ENCODE measurements at places on chromosomes 1 and 21.
A peak's percentile ranks its signal among the peaks of the same experiment; 100 is the strongest.

- DNase-seq: no peak
Measured at GRCh38 chr1:183546427-183546826, 43.8 kb downstream of the NCF2 start.

DNA sequence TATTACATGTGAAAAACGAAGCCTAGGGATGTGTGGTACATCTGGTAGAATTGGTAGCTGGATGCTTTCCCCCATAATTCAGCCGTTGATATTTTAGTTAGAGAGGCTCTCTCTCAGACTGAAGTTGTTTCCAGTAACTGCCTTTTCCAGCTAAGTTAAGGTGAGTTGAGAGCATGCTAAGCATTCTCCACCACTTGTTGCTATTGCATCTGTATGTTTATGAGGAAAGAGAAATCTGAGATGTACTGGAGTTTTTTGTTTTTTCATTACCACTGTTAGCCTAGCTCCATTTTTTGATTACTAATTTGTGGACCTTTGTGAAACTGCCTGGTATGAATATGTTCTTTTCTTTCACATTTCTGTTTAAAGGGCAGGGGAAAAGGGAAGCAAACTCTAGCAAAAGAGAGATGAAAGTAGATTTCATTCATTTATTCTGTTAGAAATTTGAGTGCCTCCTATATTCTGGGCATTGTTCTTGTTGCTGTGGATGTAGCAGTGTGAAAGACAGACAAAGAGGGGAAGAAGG is 189.9 kb upstream of the CACYBP start:
- DNase-seq: no peak

DNA sequence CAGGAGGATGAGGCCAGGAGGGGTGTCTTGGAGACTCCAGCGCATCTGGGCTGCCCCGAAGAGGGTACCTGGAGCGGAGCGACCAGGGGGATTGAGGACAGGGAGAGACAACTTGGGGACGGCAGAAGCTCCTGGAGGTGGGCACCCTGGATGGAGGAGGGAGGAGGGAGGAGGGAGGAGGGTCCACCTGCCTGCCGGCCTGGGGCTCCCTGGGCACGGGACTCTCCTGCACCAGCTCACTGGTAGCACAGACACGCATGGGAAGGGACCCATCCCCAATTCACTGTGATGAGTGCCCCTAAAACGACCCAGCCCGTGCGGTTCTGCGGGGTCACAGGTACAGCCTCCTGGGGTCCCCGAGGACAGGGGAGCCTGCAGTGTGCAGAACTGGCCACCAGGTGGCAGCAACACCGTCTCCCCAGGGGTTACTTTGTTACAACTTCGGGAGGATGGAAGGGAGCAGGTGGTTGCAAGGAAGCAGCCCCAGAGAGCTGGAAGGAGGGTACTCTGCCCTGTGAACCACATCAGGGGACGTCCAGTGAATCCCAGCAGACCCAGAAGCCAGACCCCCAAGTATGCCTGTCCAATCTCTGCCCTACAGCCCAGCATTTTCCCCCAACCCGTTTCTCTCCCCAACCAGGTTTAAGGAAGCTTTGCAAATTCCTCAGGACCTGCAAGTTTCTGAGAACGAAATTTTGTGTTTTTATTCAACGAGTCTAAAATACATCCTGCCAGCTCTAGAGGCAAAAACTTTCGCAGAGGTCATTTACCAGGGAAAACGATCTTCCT is 482.4 kb downstream of the NPHP4 start:
- peak; percentile 24 for DNase-seq

- no peak for DNase-seq
Measured at GRCh38 chr1:101406271-101406670, 169.5 kb downstream of the S1PR1 start.

- no peak for DNase-seq
Measured at GRCh38 chr21:35602811-35603362, 457.4 kb downstream of the SETD4 start.

Measured in fibroblast of upper back skin (primary cell).